ENCODE measurements at places on chromosomes 3 and 15. TPM values are rescaled to one million over a fixed set of nuclear protein-coding genes. Genes with fewer than 3 reads are reported as not detected.

CATSPER2 gene
- 1.9 TPM for polyA plus RNA-seq

GRCh38 chr3:76756577-76756976 is 283.3 kb upstream of the ROBO2 start:
- no peak for DNase-seq

GRCh38 chr3:98763076-98763475 is at the start of gene ST3GAL6:
Gene ST3GAL6 (plus strand): TSS chr3:98763340. CDS start chr3:98768441, 5,101 bp downstream.
- no peak for DNase-seq

TCTA gene
- polyA plus RNA-seq: 57.2 TPM

RMDN3 gene
- polyA plus RNA-seq: 25.1 TPM

MGLL gene
- 108 TPM for polyA plus RNA-seq

DNA sequence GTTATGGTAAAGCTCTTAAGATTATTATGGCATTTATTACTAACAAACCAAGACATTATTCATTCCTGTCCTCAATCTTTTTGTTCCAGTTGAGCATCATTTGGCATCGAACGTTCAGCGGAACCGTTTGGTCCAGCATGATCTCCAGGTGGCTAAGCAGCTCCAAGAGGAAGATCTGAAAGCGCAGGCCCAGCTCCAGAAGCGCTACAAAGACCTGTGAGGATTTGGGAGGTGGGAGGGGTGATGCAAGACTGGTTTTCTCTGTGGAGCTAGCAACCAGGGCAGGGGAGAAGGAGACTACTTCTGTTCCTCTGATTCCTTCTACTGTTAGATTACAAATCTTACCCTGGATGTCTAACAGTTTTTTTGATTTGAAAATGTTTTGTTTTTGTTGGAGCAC is 27.6 kb upstream of the UTS2B start:
- DNase-seq: no peak

GRCh38 chr3:18507333-18507732 is 82.2 kb upstream of the SATB1 start:
- DNase-seq: no peak

DNA sequence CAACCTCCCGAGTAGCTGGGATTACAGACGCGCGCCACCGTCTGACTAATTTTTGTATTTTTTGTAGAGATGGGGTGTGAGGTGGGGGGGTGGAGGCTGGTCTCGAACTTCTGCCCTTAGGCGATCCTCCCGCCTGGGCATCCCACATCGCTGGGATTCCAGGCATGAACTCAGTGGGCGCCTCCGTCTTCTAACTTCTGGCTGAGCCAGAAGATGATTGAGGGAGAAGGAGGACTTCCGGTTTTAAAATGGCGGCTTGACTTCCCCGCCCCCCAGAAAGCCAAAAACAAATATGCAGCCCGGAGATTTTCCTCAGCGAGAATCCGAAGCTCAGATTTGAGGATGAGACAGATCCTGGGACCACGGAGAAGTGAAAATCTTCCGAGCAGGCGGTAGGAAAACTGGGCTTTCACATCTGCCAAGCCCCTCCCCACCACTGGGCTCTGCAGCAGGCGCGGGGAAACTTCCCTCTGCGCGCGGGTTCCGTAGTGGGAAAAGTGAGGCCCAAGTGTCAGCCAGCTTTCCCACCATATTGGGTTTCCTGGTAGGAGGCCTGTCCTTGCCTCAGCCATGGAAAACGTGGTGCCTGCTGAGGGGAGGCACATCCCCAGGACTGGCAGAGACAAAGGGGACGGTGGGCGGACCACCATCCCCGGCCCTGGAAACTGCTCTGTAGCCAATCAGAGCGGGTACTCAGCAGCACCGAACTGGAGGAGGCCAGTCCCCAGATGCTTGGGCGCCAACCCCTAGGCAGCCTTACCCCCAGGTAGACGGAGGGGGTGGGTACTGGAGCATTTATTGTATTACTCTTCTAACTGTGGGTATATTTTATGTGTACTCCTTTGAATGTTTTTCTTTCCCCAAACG is 17.3 kb downstream of the CHST14 start:
- DNase-seq: no peak

SMAD6 gene
- 3.8 TPM for polyA plus RNA-seq

GRCh38 chr15:93703092-93703739 is 528.1 kb upstream of the MCTP2 start:
- no peak for DNase-seq

DNA sequence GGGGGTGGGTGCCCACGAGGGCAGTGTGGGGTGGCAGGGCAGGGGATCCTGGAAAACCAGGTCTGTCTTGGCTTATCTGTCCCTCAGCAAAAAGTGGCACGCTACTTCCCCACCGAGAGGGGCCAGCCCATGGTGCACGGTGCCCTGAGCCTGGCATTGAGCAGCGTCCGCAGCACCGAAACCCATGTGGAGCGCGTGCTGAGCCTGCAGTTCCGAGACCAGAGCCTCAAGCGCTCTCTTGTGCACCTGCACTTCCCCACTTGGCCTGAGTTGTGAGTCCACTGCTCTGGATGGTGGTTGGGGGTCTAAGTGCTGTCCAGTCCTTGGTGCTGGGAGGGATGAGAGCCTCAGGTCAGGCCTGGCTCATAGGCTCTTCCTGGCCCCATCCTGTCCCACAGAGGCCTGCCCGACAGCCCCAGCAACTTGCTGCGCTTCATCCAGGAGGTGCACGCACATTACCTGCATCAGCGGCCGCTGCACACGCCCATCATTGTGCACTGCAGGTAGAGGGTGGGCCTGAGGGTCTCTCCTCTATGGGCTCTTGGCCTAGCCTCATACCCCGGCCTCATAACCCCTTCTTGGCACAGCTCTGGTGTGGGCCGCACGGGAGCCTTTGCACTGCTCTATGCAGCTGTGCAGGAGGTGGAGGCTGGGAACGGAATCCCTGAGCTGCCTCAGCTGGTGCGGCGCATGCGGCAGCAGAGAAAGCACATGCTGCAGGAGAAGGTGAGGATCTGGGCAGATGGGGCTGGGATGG is 31.1 kb downstream of the PTPN23 start:
- no peak for DNase-seq

- no peak for DNase-seq
Measured at GRCh38 chr3:157405457-157405856, 31.2 kb upstream of the PTX3 start.

GRCh38 chr15:93759629-93760028 is 471.7 kb upstream of the MCTP2 start:
- DNase-seq: no peak

GRCh38 chr3:110243081-110243480 is 828.5 kb upstream of the NECTIN3 start:
- no peak for DNase-seq

DNA sequence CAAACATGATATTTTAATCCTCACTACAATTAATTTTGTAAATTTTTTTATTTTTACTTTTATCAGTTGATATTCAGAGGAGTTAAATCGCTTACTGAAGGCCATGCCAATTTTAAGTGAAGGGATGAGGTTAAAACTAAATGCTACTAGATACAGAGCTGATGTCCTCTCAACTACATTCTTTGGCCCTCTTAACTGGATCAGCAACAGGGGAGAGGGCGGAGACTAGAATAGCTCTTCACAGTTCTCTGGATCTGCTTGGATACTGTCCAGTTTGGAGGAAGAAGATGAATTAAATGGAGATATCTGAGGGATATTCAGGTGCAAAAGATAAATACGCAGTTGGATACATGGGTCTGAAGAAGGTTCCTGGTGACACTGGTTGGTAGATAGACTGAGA is 85.6 kb upstream of the LYSMD4 start:
- DNase-seq: no peak

- DNase-seq: no peak
Measured at GRCh38 chr3:70183781-70184504, 128.5 kb downstream of the MDFIC2 start.

- no peak for DNase-seq
Measured at GRCh38 chr15:62297933-62298332, 132.8 kb upstream of the C2CD4B start.

GRCh38 chr3:45347315-45348000 is 40.9 kb upstream of the LARS2 start:
- no peak for DNase-seq

DLEC1 gene
- 0.06 TPM for polyA plus RNA-seq

GRCh38 chr15:66765478-66766281 is 63.6 kb downstream of the SMAD6 start:
- DNase-seq: no peak

- DNase-seq: no peak
Measured at GRCh38 chr3:18880691-18881090, 267.6 kb upstream of the KCNH8 start.

GRCh38 chr15:64460724-64461720 is 644 bp downstream of the ZNF609 start:
- DNase-seq: peak; percentile 35

DNA sequence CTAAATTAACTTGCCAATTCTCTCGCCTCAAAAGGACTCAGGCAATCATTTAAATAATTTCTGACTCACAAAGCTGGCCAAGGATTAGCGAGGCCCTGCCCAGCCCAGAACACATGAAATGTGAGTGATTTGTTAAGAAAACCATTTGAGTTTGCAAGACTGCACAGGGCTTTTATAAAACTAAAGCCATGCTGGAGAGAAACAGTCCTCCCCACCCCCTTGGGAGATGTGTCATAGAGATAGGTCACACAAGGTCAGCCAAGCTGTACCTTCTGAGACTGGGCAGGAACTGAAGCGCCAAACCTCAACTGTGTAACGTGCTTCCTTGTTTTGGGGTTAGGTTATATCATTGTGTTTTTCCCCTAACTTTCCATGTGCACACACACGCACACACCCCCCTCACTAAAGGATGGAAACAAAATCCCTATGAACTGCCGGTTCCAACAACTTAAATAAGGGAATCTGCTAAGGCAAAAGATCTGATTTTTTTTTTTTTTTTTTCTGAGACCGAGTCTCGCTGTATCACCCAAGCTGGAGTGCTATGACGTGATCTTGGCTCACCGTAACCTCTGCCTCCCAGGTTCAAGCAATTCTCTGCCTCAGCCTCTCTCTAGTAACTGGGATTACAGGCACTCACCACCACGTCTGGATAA is 8.1 kb downstream of the SPATA12 start:
- DNase-seq: peak; percentile 15

- no peak for DNase-seq
Measured at GRCh38 chr3:57992452-57993213, 15.6 kb upstream of the FLNB start.

UBXN7 gene
- polyA plus RNA-seq: 11.3 TPM

DNA sequence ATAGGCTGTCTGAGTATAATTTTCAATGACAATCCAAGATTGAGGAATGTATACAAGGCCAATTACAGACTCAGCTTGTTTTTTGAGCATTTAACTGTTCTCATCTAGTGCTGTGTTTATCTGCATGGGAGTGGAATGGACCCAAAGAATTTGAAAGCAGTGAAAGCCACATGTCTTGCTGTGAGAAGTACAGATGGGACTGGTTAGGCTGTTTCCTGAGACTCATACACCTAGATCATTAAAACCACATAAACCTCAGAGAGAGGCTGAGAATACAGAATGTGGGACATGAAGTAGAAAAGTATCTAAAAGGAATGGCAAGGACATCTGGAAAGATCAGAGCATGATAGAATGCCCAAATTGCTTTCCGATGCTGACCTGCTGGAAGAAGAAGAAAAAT is 224.6 kb downstream of the NLGN1 start:
- peak; percentile 88 for DNase-seq

GRCh38 chr3:71701251-71701762 is 23.9 kb downstream of the EIF4E3 start:
- DNase-seq: no peak

SOX14 gene
- polyA plus RNA-seq: not detected

CPLX3 gene
- not detected for polyA plus RNA-seq

DNA sequence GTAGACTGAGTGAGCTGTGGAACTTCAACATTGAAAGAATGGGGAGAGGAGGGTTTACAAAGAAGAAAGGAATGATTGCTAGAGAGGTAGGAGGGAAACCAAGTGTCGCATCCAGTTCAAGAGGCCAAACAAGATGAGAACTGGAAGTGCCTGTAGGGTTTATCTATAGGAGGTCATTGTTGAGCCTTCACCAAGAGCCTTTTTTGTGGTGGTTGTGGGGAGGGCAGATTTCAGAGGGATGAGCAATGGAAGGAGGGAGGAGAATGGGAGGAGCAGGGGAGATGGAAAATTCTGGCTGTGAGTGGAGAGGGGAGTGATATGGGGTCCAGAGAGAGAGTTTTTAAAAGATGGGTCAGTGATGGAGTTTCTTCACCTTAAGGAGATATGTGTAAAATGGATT is 8.5 kb downstream of the PDIA5 start:
- no peak for DNase-seq

DNA sequence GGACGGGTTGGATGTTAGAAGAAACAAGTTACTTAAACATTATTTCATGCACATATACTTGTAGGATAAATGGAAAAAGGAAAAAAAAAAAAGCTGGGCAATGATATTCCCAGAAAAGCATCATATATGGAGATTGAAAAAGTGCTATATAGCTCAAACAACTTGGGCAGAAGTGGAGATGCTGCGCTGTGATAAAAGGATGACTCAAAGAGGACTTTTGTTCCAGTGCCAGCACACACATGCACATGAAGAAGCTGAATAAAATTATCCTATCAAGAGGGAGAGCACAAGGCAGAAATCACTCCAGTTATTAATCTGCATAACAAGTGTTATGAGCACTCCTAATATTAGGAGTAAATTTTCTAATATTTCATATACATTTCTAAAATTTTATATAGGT is 30.9 kb downstream of the FRMD4B start:
- DNase-seq: no peak

GRCh38 chr3:149267565-149267964 is 45.9 kb upstream of the CP start:
- no peak for DNase-seq

- DNase-seq: no peak
Measured at GRCh38 chr3:183931881-183932280, 47.2 kb upstream of the PARL start.

GRCh38 chr3:190387578-190388213 is at the start of gene CLDN16:
Gene CLDN16 (plus strand): TSS chr3:190388163. CDS start chr3:190388330, 167 bp downstream.
- DNase-seq: no peak

- no peak for DNase-seq
Measured at GRCh38 chr3:41464401-41464800, 265.1 kb downstream of the CTNNB1 start.

DNA sequence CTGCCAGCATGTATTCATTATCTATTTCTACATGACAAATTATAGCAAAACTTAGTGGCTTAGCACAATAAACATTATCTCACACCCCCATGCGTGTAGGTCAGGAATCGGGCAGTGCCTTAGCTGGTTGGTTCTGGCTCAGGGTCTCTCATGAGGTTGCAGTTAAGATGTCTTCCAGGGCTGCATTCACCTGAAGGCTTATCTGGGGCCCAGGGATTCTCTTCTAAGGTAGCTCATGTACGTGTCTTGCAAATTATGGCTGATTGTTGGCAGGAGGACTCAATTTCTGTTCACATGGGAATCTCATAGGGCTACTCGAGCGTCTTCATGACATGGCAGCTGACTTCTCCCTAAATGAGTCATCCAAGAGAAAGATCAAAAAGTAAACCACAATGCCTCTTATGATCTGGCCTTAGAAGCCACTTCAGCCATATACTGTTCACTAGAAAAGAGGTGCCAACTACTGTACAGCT is 42.9 kb upstream of the TSC22D2 start:
- no peak for DNase-seq

HYAL2 gene
- polyA plus RNA-seq: 63.2 TPM

DNA sequence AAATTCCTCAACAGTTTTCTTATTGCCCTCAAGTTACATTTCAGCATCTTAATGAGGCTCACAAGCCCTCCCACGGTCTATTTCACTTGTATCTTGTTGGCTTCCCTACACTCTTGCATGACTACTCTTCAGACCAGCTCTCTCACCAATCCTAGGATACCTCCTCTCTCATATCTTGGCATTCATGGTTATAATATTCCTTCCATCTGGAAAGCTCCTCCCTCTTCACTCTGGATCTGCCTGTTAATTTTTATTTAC is 8.5 kb upstream of the CCDC80 start:
- peak; percentile 95 for DNase-seq

- no peak for DNase-seq
Measured at GRCh38 chr3:53044711-53045517, 959 bp downstream of the SFMBT1 start.

KCNH8 gene
- polyA plus RNA-seq: 0.04 TPM
